ENCODE measurements at places on chromosomes 7 and 10.

GRCh38 chr7:30656006-30656957, 26.0 kb downstream of the CRHR2 start:
- no peak for DNase-seq

GRCh38 chr7:46651070-46651469, 730.0 kb upstream of the IGFBP3 start:
- no peak for DNase-seq

- DNase-seq = no peak
These were observed 3.6 kb downstream of the FIGNL1 start for GRCh38 chr7:50446542-50446960.

DNA sequence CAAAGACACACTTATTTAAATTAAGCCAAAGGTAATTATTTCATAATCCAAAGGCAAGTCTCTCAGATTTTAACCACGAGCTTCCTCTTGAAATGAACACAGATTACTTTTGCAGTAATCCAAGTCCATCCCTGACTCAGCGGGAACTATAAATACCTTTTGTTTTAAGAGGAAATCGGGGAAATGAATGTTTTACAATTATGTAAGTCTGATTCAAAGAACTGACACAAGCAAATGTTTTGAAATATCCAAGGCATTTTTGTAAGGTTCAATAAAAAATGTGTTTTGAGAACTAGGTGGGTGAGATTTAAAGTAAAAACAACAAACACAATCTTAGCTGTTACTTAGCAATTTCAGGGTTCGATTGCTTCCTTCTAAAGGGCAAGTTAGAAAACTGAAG, 179.8 kb upstream of the ASAH2 start:
- no peak for DNase-seq

DNA sequence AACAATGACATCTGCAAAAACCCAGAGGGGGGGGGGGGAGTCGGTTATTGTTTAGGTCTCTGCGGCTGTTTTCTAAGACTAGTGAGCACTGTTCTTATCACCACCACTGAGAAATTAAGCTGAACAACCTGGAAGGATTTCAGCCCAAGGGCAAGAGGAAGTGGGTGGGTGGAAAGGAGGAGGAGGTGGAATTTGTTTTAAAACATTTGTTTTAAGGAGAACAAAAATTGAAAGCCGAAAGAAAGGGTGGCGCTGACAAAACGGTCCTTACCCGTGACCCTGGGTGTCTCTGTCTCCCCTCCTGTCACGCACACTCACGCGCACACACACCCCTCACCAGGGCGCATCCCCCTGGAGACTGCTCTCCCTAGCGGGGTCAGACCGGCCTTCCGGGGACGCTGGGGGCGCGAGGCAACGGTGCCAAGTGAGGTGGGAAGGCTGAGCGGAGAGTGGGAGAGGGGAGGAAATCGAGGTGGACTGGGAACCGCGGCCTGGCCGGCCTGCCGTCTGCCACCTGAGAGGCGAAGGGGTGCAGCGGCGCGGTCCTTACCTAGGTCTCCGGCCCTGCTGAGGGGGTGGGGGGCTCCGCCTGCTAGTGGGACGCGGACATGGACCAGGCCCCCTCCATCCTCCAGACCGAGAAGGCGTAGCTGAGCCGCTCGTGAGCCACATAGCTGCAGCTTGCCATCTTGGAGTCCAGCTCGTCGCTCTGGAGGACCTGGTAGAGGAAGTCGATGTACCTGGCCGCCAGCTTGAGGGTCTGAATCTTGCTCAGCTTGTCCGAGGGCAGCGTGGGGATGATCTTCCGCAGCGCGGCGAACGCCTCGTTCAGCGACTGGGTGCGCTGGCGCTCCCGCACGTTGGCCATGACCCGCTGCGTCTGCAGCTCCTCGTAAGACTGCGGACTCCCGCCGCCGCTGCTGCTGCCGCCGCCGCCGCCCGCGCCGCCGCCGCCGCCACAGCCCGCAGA, 1.0 kb downstream of the TWIST1 start:
- peak; percentile 26 for DNase-seq

GRCh38 chr10:109127363-109127762, 795.9 kb downstream of the XPNPEP1 start:
- DNase-seq = no peak

- no peak for DNase-seq
These were observed 42.0 kb upstream of the CACNB2 start for GRCh38 chr10:18098201-18098600.

GRCh38 chr10:130202984-130203621, 66.9 kb downstream of the GLRX3 start:
- DNase-seq = no peak

DNA sequence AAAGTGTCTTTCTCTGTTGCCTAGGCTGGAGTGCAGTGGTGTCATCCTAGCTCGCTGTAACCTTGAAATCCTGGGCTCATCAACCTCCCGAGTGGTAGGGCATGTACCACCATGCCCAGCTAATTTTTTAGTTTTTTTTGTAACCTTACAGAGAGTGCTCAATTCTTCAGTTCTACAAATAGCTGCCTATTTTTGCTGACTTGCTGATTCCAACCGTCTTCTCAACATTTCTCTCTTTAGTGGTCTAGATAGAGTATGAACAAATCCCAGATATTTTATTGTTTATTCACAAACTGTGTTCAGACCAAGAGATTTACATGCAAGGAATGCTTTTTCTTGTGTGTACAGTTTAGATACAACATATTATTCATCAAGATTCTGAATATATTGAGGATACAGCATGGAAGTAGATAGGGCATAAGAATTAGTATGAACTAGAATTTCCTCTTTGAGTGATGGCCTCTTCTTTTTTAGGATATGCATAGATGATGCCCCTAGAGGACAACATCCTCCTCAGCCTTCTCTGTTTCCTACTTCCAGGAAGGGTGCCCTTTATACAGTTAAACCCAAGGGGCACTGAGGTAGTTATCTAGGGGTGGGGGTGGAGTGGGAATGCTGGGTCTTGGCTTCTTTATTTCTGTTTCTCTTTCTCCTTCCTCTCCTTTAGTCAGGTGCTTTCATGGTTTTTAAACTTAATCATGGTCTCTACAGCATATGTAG, 26.0 kb downstream of the PRPF18 start:
- DNase-seq = no peak

DNA sequence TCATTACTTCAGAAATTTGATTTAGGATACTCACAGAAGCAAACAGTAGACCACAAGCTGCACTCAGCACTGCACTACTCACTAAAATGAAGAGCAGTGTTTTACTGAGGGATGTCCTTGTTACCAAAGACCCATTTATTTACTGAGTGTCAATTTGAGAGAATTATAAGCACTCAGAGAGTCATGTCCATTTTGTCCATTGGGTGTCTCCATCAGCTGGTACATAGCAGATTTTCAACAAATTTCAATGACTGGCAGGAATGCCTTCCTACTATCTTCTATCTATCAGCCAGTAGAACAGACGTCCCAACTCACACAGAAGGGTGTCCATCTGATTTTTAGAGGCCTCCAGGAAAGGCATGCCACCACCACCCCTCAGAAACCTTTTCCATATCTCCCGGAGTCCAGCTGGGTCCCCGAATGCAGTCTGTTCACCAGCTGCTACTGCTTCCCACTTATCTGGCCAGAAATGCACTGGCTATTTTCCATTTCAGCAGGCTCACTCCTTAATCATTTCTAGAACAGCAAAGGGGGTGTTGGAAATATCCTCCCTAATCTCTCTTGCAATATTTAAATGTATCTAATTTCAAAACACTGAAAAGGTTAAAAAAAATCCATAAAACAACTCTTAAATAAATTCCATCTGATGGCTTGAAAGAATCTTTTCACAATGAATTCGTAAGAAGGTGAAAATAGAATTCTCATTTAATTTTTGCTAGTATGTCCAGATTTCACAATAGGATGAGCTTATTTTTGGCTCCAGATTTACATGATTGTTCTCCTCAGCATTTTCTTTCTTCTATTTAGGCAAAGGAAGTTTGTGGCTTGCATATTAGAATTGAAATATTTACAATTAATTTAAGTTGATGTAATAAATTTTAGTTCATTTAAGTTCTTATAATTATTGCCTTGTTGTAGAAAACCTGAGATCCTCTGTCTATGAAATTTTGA, 1164.0 kb upstream of the CELF2 start:
- no peak for DNase-seq

DNA sequence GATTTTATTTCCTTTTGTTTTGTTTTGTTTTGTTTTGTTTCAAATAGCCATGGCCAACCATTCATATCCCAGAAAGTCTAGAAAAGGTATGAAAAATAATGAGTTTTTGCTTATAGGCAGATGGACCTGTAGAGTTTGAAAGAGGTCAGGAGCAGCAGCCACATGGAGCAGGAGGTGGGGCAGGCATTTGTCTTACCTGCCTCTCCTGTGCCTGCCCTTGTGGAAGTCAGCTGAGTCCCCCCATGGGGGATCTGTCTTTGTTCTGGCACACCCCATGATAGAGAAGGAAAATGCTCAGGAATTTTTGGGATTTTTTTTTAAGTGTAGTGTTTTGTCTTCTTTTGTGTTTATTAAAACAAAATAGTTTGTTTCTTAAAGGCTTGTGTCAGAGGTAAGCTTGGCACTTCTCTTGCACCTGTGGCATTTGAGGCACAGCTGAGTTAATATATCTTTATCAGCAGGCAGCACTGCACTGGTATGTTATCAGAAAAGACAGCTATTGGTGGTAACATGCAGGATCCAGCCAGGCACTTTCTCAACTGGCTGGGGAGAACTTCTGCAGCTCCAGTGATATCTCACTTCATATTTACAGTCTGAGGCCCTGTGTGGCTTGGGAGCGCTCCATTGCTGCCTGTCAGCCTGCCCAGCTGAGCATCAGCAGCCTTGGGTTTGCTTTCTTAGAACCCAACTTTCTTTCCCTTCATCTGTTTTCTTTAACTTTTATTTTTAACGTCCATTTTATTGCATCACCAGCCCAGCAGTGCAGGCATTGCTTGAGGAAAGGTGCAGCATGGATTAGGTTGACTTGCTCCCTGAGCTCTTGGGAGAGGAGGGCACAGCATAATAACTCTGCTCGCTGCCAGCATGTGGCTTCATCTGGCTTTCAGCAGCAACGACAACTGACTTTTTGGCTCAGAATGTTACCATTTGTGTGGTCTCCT, 44.4 kb downstream of the LRRC4 start:
- no peak for DNase-seq

DNA sequence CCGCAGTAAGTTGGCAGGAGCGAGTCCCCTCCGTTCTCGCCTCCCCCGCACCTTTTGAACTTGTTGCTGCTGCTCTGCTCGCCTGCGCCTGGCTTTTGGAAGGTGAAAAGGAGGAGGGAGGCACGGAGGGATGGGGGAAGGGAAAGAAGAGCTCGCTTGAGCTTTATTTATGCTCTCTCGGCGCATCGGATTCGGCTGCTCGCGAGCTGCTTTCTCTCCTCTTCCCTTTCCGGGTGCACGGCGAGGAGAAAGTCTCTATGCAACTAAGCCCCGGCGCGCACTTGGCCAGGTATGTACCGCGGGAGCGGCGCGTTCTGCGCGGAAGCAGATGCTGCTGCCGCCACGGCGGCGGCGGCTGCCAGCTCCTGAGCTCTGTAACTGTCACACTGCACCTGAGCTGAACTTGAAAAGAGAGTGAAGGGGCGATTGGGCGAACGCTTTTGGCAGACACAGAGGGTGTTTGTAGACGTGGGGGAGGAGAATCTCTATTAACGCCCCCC, 551 bp downstream of the KCND2 start:
- peak; percentile 33 for DNase-seq

DNA sequence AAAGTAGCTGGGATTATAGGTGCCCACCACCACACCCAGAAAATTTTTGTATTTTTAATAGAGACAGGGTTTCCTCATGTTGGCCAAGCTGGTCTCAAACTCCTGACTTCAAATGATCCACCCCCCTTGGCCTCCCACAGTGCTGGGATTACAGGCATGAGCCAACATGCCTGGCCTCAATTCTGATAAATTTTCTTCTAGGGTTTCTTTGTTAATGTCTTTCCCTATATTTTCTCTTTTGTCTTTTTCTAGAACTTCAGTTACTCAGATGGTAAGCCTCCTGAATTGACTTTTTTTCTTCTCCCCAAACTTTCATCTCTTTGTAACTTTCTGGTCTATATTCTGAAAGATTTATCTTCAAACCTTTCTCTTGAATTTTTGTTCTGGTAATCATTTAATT, 12.7 kb upstream of the SMURF1 start:
- DNase-seq = no peak

- DNase-seq = no peak
These were observed 265.4 kb upstream of the SLC26A5 start for GRCh38 chr7:103711413-103711812.

- DNase-seq = no peak
These were observed 21.8 kb downstream of the IFT22 start for GRCh38 chr7:101299511-101300464.

GRCh38 chr10:31994926-31995325, 61.3 kb downstream of the KIF5B start:
- DNase-seq = no peak

GRCh38 chr10:31660300-31660699, 268.3 kb downstream of the ARHGAP12 start:
- no peak for DNase-seq

DNA sequence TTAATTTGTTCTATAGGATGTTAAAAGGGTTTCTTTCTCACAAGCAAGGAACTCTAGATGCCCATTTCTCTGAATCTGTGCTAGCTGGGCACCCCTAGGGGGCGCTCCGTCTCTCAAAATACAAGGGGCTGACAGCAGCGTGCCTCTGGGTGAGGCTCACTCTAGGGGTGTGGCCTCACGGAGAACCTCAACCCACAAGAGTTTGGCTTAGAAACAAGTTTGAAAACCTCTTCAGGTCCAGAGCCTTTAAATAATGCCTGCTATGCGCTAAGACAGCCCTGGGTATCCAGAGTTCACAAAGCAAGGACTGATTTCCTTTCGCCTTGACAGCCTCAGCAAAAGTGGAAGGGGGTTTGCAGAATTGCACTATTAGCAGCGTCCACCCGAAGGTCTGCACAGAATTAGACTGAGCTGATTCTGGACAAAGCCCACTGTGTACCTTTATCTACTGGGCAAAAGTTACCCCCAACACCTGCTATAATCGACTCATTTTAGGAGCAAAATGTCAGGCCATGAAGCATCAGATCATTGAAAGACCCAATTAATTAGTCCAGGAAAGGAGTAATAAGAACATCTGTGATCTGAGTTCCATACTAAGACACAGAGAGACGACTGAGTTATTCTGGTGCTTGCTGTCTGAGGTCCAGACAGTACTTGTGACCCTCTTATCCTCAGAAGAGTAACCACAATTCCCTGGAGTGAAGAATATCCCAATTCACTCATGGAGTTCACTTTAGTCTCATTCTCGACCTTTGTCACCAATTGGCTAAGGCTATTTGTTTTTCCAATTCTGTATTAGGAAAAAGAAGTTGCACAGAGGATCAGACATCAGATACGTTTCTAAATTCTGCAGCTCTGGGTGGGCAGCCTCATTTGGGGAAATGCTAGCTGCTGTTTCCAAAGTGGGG, 574 bp upstream of the CPED1 start:
- peak; percentile 73 for DNase-seq

DNA sequence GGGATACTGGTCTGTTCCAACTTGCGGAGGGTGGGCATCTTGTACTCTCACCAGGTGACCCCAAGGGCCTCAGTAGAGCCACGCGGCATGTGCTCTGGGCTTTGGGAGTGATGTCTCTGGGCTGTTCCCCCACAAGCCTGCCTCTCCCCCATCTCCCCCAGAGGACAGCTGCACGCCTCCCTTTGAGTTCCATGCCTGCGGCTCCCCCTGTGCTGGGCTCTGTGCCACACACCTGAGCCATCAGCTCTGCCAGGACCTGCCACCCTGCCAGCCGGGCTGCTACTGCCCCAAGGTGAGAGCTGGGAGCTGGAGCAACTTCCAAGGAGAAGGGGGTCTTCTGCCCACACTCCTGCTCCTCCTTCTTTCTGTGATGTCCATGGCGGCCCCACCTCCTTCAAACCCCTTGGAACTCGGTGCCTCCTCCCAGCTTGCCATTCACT, 15.0 kb upstream of the ZNF862 start:
- no peak for DNase-seq

- DNase-seq = no peak
These were observed 4.1 kb upstream of the PLAU start for GRCh38 chr10:73906524-73907447.

GRCh38 chr7:42700406-42701327, 211.2 kb downstream of the C7orf25 start:
- no peak for DNase-seq
